ENCODE measurements at places on chromosomes 16 and 17. TPM values are rescaled to one million over a fixed set of nuclear protein-coding genes. Genes with fewer than 3 reads are reported as not detected.

DNA sequence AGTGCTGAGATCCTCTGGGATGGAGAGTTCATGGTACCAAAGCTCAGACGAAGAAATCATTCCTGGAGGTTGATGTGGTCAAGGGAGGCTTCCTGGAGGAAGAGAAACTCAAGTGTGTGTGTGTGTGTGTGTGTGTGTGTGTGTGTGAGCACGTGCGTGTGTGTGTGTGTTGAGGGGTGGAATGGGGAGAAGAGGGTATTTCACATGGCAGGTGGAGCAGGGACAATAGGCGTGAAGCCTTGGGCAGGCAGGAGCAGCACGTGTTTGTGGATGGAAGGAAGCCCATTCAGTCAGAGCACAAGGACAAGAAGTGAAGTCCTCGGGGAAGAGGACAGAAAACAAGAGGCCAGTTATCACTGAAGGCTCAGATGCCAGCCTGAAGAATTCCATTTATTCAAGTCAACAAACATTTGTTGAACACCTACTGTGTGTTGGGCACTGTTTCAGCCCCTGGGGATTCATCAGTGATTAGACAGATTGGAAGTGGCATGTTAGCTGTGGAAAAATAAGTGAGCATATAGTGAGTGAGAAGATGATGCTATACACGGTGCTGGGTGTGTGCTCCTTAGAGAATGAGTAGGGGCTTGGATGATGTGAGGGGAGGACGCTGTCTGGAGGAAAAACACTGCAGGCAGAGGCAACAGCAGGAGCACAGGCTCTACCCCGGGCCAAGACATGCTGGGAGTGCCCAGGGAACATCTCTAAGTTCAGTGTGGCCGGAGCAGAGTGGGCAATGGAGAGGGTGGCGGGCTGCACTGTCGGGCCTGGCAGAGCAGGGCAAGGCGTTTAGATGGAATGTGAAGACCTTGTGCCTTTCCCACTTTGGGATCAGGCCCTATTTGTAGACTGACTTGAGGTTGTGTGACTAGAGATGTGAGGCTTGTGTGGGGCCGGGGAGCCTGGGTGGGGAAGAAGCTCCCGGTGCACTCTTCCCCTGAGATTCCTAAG is 267.1 kb downstream of the CBLN1 start:
- H3K27me3 ChIP-seq, result peaks cover 4% of the 10 kb centered on the region
- H3K4me1 ChIP-seq, result no peaks in the 10 kb centered on the region
- H3K36me3 ChIP-seq, result no peaks in the 10 kb centered on the region
- DNase-seq, result no peak
- H3K27ac ChIP-seq, result no peak overlapping the region

DNA sequence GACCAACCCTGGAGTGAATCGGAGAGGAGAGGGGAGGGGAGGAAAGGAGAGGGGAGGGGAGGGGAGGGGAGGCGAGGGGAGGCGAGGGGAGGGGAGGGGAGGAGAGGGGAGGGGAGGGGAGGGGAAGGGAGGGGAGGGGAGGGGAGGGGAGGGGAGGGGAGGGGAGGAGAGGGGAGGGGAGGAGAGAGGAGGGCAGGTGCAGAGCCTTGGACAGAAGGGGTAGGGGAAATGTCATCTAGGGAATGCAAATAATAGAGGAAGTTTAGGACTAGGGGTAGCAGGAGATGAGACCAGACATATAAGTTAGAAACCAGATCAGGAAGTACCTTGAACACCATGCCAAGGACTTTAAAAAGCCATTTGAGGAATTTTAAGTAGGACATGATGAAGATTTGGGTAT is 119.8 kb downstream of the RBFOX3 start:
- no peak overlapping the region for H3K4me3 ChIP-seq
- H3K27me3 ChIP-seq, result peaks cover 24% of the 10 kb centered on the region
- DNase-seq, result no peak
- no peaks in the 10 kb centered on the region for H3K36me3 ChIP-seq
- H3K4me1 ChIP-seq, result no peaks in the 10 kb centered on the region
- H3K27ac ChIP-seq, result no peak overlapping the region

MAP2K6 gene
- 3.5 TPM for total RNA-seq

KRTAP4-3 gene
- not detected for total RNA-seq

DNA sequence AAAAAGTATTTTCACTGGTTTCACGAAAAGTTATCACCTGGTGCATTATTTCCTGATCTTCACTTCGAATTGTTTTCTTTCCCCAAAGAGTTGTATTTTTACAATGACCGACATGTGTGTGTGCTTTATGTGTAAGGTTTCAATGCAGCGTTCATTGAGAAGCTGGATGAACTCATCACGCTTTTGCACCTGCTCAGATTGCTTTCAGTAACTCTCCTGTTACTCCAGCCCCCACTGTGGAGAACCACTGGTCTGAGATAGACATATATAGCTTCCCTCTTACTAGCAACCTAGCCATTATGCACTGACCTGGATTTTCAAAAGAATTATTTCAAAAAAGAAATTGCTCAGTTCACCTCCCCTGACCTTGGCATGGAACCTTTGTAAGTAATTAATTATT is 178.3 kb upstream of the CHMP6 start:
- H3K4me3 ChIP-seq, result no peak overlapping the region
- H3K27ac ChIP-seq, result no peak overlapping the region
- peaks cover 46% of the 10 kb centered on the region for H3K4me1 ChIP-seq
- H3K27me3 ChIP-seq, result no peaks in the 10 kb centered on the region
- H3K36me3 ChIP-seq, result peaks cover 12% of the 10 kb centered on the region
- DNase-seq, result no peak

DNA sequence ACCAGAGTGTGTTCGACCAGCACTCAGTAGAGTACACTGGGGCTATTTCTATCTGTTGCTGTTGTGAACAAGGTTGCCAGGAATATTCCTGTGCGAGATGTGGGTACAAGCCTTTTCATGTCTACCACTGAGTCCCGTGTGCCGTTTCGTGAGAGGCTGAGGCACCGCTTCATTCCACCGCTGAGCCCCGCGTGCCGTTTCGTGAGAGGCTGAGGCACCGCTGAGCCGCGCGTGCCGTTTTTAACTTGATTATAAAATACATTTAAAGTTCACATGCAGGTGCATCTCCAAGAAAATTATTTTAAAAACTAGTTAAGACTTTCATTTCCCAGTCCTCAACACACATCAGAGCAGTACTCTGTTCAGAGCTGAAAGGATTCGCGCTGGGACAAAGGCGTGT is 78.7 kb upstream of the ZNF750 start:
- H3K27me3 ChIP-seq, result no peaks in the 10 kb centered on the region
- H3K36me3 ChIP-seq, result peaks cover 2% of the 10 kb centered on the region
- H3K27ac ChIP-seq, result no peak overlapping the region
- peaks cover 8% of the 10 kb centered on the region for H3K4me1 ChIP-seq
- DNase-seq, result no peak

KRT39 gene
- not detected for total RNA-seq

GRCh38 chr16:57277586-57277985 is 6.9 kb downstream of the PLLP start:
- DNase-seq, result peak; percentile 77
- H3K36me3 ChIP-seq, result no peaks in the 10 kb centered on the region
- H3K27ac ChIP-seq, result peak overlapping the region; percentile 92
- peak overlapping the region; percentile 81 for H3K4me3 ChIP-seq
- peaks cover 10% of the 10 kb centered on the region for H3K27me3 ChIP-seq
- peaks cover 29% of the 10 kb centered on the region for H3K4me1 ChIP-seq

HAP1 gene
- total RNA-seq, result 0.17 TPM

DNA sequence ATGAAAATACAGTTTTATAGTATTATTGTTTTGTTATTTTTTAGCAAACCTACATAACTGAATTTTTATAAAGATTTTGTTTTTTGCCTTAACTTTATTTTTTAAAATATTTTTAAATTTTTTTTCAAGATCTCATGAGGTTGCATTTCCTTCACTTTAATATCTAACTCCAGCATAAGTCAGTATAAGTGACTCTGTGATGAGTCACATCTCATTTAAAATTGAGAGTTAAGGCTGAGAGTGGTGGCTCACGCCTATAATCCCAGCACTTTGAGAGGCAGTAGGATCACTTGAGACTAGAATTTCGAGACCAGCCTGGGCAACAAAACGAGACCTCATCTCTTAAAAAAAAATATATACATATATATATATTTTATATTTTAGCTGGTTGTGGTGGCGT is 44.0 kb downstream of the NLK start:
- peaks cover 12% of the 10 kb centered on the region for H3K4me1 ChIP-seq
- H3K4me3 ChIP-seq, result no peak overlapping the region
- H3K36me3 ChIP-seq, result peaks cover 8% of the 10 kb centered on the region
- no peak for DNase-seq
- H3K27ac ChIP-seq, result no peak overlapping the region
- no peaks in the 10 kb centered on the region for H3K27me3 ChIP-seq

Measured in activated T-cell treated with anti-CD3 and anti-CD28 coated beads, Interleukin-2, amount 50 U/mL, for 72 hours (primary cell).